ENCODE measurements at places on chromosomes 16 and 17.

DNA sequence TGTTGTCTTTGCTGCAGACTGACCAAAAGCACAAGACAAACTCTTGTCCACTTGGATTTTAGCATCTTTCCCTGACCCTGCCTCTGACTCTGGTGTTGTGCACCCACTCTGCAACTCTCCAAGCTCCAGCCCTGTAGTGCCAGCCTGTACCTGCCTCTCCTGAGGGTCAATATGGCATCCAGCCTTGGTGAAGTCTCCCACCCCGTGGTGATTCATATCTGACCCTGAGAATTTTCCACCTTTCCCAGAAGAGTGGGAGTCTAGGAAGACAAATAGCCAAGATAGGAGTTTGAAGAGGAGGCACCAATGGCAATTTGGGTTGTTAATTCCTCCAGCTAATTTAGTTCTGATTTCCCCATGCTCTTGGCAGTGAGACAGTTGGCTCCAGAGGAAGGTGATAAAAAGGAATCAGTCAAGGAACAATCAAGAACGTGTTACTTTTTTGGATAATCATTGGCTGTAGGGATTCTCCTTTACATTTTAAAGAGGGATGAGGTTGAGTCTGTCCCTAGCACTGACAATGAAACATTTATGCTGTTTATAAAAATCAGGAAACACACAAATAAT lies 416.0 kb downstream of the MAF start:
- no peak for DNase-seq

DNA sequence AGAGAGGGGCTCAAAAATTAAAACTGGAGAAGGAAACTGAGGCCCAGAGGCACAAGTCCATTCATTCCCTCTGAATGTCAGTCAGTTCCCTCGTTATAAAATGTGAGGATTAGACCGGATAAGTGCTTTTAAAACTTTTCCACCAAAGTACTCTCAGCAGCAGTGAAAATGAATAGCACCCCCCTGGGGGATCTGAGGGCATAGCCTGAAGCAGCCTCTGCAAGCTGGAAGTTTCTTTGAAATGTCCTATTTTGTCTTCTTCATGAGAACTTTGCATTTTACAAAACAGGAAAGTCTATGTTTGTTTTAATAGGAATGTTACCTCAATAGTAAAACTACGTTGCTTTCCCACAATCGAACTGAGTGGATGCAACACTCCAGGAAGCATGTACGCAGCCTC lies 273.0 kb downstream of the CEP112 start:
- DNase-seq: no peak

DNA sequence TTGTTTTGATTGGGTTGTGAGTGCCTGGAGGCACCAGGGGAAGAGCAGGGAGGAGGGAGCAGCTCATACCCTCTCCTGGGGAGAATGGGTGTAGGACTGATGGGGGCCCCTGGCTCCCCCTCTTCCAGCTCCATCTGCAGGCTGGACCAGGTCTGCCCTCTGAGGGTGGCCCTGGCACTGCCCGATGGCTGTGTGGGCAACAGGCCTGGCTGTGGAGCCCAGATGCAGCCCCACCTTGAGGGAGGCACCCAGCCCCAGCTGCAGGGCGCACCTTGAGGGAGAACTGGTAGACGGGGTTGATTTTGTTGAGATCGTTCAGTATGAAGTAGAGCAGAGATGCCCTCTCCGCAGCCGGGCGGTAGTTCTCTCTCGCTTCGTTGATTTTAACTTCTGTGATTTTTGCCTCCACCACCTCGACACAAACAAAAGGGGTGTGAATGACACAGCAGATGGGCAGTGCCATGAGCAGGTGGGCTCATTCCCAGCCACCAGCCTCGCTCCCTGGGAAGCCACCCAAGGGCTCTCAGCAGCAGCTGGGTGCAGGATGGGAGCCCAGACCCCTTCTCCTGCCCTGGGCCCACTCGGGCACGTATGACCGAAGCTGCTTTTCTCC lies 71.6 kb downstream of the PGS1 start:
- DNase-seq: no peak

DNA sequence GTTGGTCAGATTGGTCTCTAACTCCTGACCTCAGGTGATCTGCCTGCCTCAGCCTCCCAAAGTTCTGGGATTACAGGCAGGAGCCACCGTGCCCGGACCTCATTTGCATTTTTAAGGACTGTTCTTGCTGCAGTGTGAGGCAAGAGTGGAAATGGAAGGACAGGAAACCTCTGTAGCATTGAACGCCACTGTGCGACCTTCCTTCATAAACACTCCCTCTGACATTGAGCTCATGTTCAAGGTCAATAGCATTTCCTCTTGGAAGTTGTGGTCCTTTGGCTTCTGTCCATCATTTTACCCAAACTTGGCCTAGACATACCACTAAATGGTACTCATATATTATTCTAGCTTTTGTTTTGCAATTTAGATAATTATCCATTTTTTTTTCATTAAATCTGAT lies 32.8 kb upstream of the ABCA8 start:
- DNase-seq: no peak

GRCh38 chr16:81651758-81652718 lies 127.1 kb upstream of the PLCG2 start:
- DNase-seq: no peak

DNA sequence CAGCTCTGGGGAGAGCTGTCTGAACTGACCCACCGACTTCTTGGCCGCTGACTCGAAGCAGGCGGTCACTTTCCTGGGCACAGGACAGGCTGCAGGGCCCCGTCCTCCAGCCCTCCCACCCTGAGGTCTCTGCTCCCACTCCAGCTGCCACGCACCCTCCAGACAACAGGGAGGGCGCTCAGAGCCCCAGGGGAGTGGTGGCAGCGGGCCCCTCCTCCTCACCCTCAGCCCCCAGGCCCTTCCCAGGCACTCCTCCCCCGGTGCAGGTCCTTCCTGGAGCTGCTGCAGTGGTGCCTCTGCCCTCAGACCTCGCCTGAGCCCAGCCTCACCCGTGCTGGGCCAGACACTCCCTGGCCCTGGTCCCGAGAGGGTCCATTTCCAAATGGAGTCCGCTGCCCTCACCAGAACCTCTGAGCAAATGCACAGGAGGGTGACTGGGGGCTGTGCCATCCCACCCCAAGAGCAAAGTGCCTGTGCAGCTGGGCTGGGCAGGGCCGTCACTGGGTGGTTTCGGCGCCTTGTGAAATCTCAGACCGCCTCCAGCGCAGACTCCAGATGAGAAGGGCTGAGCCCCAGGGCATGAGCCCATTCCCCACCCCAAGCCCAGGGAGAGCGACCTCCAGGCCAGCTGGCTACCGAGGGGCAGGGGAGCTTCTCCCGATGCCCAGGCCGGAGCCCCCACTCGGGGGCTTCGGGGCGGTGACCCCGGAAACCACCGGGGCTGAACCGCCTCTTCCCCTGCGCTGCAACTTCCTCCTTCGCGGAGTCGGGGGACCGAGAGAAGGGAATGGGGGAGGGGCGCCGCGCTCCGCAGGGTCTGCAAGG lies 717 bp downstream of the CYBA start:
- DNase-seq: no peak

GRCh38 chr16:19716183-19716582 lies 1.8 kb downstream of the KNOP1 start:
- no peak for DNase-seq

DNA sequence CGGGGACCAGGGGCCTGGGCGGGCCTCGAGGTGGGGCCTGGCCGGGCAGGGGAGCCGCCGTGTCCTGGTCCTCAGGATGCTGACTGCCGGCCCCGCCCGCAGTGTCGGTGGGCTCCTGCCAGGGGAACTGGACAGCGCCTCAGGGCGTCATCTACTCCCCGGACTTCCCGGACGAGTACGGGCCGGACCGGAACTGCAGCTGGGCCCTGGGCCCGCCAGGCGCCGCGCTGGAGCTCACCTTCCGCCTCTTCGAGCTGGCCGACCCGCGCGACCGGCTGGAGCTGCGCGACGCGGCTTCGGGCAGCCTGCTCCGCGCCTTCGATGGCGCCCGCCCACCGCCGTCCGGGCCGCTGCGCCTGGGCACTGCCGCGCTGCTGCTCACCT lies 2.3 kb upstream of the PAQR4 start:
- DNase-seq: no peak
